Muscle of leg (tissue), 16 donors: ENCODE measurements at places on chromosomes 4 and X. TPM values are rescaled to one million over a fixed set of nuclear protein-coding genes. Genes with fewer than 3 reads are reported as not detected.
A peak's percentile ranks its signal among the peaks of the same experiment; 100 is the strongest.

Gene DCUN1D4
- total RNA-seq: 18.5 TPM

DNA sequence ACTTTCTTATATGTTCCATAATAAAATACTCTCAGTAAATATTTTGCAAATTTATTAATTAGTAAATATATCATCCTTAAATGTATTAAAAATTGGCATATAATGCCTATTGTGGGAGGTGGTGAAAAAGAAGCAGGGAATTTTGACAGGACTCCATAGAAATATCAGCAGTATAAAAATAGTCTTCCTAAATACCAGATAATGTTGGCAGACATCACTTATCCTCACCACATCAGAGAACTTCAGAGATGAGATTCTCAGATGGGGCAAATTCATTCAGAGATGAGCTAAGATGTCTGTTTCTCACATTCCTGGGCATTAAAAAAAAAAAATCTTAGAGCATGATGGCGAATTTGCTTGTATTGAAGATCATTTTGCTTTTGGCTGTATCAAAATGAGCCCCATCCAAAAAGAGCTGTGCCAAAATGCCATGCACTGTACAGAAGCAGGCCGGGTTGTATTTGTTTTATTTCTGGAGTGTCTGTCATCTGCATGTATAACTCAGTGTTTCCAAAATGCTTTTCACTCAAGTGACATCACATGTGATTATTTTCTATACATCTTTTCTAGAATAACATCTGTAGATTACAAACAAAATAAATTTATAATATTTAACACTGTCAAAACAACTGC, 41.7 kb downstream of the ATP8A1 start:
- DNase-seq: peak; percentile 29

DNA sequence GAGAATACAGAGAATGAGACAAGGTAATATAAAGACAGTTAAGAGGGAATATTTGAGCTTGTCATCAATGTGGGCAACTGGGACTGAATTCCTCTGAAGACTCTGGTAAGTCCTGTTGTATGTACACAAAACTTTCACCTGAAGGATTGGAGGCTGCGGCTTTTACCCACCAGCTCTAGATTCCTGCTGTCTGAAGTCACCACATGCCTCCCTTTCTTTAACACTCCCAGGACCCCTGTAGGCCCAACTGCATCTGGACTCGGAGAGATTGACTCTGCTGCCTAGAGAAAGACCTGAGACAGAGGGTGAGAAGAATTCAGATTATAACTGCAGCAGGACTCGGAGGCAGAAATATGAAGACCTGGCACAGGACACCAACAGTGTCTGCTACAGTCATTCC, 1048.0 kb downstream of the PDHA2 start:
- DNase-seq: peak; percentile 6

Gene GABRE
- total RNA-seq: 38.8 TPM

GRCh38 chr4:128917781-128918180, 108.3 kb downstream of the JADE1 start:
- DNase-seq: no peak
